ENCODE measurements at places on chromosomes 11 and 22. TPM values are rescaled to one million over a fixed set of nuclear protein-coding genes. Genes with fewer than 3 reads are reported as not detected.

Gene AGBL2
- total RNA-seq: 0.67 TPM

DNA sequence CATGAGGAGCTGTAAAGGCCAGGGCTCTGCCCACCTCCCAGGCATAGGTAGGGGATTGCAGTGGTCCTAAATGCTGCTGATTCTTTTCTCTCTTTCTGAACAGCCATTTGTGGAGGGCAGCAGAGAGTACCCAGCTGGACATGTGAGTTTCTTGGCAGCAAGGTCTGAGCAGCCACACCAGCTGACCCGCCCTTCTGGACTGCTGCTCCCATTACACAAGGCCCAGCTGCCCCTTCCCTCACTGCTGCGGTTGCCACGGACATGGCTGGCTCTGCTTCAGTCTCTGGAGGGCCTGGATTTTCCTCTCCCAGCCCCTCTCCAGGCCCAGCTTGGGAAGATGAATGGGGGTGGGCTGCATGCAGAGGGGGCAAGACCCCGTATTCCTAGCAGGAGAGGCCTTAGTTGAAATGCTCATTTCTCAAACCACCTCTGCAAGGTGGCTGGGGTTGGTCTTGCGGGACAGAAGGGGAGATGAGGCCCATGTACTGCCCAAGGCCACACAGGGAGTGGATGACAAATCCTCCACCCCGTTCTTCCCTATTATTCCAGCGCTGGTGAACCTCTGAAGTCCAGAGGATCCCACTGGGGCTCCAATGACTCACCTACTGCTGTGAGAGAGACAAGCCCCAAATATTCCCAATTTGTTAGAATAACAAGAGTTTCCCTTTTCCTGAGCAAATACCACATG is 4.6 kb downstream of the LGALS12 start:
- no peak overlapping the region for H3K4me3 ChIP-seq
- no peaks in the 10 kb centered on the region for H3K4me1 ChIP-seq
- H3K27me3 ChIP-seq: peaks cover 5% of the 10 kb centered on the region
- DNase-seq: no peak
- H3K27ac ChIP-seq: no peak overlapping the region

- no peaks in the 10 kb centered on the region for H3K27me3 ChIP-seq
- DNase-seq: no peak
- no peak overlapping the region for H3K4me3 ChIP-seq
- peaks cover 13% of the 10 kb centered on the region for H3K4me1 ChIP-seq
These were observed 43.1 kb upstream of the EED start for GRCh38 chr11:86201371-86201884.

DNA sequence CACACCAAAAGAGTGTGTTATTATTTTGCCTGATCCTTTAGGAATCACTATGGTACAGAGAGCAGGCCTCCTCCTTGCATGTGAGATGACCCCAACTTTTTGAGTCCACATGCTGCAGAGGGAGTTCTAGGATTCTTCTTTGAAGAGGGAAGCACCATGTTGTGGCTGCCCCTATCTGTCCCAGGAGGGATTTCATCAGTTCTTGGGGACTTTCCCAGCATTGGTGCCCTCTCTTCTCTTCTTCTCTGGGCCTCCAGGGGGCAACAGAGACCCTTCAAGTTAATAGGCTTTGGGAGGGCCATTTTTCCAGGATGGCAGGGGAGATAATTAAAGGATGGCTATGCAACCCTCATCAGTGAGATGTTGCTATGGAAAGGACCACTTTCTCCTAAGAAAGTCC is 3.6 kb downstream of the MMP1 start:
- H3K4me1 ChIP-seq: no peaks in the 10 kb centered on the region
- H3K36me3 ChIP-seq: no peaks in the 10 kb centered on the region
- H3K27ac ChIP-seq: no peak overlapping the region
- peak; percentile 44 for DNase-seq
- H3K27me3 ChIP-seq: peaks cover 4% of the 10 kb centered on the region
- H3K4me3 ChIP-seq: no peak overlapping the region

GRCh38 chr11:20444535-20444934 is 57.0 kb downstream of the PRMT3 start:
- no peaks in the 10 kb centered on the region for H3K27me3 ChIP-seq
- no peak overlapping the region for H3K27ac ChIP-seq
- DNase-seq: no peak
- H3K4me3 ChIP-seq: no peak overlapping the region
- peaks cover 9% of the 10 kb centered on the region for H3K4me1 ChIP-seq

DNA sequence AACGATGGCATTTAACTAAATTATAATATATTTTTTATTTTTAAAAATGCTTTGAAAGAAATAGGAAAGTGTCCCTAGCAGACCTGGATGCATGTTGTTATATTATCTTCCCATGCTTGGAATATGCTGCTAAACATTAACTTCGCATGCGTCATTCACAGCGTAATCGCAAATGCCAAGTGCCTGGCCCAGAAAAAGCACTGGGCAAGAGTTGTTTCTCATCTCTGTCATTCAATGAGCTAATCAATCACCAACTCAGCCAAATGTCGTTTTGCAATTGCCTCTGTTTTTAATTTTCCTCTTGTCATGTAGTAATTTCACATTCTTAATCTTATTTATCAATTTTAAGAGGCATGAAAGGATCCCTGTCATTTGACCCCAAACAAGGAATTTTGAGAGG is 1421.9 kb downstream of the BRD1 start:
- no peak overlapping the region for H3K27ac ChIP-seq
- no peaks in the 10 kb centered on the region for H3K4me1 ChIP-seq
- no peak overlapping the region for H3K4me3 ChIP-seq

- no peak for DNase-seq
- peaks cover 47% of the 10 kb centered on the region for H3K4me1 ChIP-seq
- no peak overlapping the region for H3K27ac ChIP-seq
- no peaks in the 10 kb centered on the region for H3K27me3 ChIP-seq
- H3K36me3 ChIP-seq: no peaks in the 10 kb centered on the region
- H3K4me3 ChIP-seq: no peak overlapping the region
These were observed 340.0 kb downstream of the LARGE1 start for GRCh38 chr22:33580310-33580709.

Gene PDE3B
- 19.6 TPM for total RNA-seq

DNA sequence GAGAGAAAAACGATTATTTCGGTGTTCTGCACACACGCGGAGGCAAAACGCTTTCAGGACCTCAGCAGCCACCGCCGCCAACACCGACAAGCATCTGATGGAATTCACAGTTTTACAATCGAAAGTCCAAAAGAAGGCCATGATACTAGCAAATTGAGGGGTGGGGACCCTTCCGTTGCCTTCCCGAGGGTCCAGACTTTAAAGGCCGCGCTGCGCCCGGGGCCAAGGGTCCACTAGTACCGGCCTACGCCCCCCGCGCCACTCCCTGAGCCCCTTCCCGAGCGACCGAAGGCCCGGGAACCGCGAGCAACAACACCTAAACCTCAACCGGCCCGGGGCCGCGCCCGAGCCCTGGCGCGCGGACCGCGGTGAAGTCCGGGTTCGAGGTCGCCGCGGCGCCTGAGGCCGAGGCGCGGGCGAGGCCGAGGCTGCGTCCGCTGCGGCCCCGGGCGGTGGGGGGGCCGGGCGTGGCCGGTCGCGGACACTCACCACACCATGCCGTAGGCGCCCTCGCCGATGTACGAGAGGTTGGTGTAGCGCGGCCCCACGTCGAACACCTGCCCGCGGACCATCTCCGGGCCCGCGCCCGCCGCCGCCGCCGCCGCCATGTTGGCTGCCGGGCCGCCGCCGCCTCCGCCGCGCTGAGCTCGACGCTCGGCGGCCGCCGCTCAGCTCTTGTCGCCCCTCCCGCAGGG is 465 bp downstream of the MAPK1 start:
- no peak for DNase-seq
- H3K27me3 ChIP-seq: no peaks in the 10 kb centered on the region
- peaks cover 44% of the 10 kb centered on the region for H3K4me1 ChIP-seq
- peak overlapping the region; percentile 88 for H3K4me3 ChIP-seq

Gene OR10A2
- total RNA-seq: not detected

DNA sequence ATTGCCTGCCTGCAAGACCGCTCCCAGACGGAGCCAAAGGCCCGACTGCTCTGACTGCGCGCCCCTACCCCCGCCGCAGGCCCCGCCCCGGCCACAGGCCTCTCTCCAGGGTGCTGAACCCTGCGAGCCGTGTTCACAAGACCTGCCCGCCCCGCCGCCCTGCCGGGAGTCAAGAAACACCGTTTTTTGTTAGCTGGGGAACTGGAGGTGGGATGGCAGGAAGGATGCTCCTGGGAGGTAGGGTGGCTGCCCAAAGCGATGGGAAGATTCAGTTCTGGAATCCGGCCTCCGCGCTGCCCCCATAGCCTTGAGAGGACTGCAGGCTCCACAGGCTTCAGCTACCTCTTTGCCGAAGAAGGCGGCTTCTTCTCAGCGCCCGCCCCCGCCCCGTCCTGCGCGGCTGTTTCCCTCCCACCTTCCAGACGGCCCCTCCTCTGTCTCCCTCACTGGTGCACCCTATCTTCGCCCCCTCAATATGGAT is 2.7 kb upstream of the PDE2A start:
- no peak overlapping the region for H3K27ac ChIP-seq
- peak; percentile 15 for DNase-seq
- H3K4me1 ChIP-seq: no peaks in the 10 kb centered on the region
- H3K4me3 ChIP-seq: no peak overlapping the region
- peaks cover 2% of the 10 kb centered on the region for H3K27me3 ChIP-seq

GRCh38 chr11:125036933-125037332 is 26.2 kb upstream of the SLC37A2 start:
- no peak overlapping the region for H3K4me3 ChIP-seq
- H3K36me3 ChIP-seq: 0 out of 3 replicates have a peak, but pooled peaks cover 3% of the 10 kb centered on the region
- H3K4me1 ChIP-seq: no peaks in the 10 kb centered on the region
- H3K27ac ChIP-seq: no peak overlapping the region

GRCh38 chr22:46699091-46699490 is 39.0 kb downstream of the CERK start:
- H3K4me1 ChIP-seq: no peaks in the 10 kb centered on the region
- no peaks in the 10 kb centered on the region for H3K27me3 ChIP-seq
- H3K27ac ChIP-seq: no peak overlapping the region
- H3K4me3 ChIP-seq: no peak overlapping the region

DNA sequence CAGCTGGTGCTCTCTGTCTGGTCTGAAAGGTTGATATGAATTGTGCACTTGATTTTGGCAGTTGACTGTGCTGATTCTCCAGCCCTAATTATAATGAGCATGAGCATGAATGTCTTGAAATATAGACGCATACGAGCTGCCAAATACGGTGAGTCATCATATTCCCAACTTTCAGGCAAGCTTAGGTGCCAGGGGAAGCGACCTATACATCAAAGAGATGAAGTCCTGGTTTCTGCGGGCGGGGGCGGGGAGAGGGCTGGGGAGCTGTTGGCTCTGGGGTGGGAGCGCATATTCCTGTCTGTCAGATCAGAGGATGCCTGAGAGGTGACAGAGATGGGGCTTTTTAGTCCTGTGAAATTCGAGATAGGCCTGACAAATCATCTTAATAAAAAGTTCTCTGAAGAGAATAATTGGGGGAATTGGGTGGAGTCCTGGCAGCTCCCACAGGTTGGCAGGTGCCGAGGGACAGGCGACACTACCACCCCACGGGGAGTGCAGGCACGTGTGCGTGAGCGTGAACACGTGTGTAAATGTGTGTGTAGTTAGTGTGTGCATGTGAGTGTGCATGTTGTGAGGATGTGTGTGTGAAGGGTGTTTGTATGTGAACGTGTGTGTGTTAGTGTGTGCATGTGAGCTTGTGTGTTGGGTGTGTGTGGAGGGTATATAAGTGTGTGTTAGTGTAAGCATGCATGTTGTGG is 865.3 kb downstream of the TBC1D22A start:
- H3K4me3 ChIP-seq: no peak overlapping the region
- no peaks in the 10 kb centered on the region for H3K4me1 ChIP-seq
- no peak for DNase-seq
- no peaks in the 10 kb centered on the region for H3K36me3 ChIP-seq

Gene IL17RA
- total RNA-seq: 2.5 TPM

GRCh38 chr11:62140304-62141110 is 16.7 kb downstream of the INCENP start:
- H3K36me3 ChIP-seq: peaks cover 72% of the 10 kb centered on the region
- no peak for DNase-seq
- H3K4me3 ChIP-seq: no peak overlapping the region
- no peak overlapping the region for H3K27ac ChIP-seq
- H3K4me1 ChIP-seq: no peaks in the 10 kb centered on the region
- no peaks in the 10 kb centered on the region for H3K27me3 ChIP-seq

DNA sequence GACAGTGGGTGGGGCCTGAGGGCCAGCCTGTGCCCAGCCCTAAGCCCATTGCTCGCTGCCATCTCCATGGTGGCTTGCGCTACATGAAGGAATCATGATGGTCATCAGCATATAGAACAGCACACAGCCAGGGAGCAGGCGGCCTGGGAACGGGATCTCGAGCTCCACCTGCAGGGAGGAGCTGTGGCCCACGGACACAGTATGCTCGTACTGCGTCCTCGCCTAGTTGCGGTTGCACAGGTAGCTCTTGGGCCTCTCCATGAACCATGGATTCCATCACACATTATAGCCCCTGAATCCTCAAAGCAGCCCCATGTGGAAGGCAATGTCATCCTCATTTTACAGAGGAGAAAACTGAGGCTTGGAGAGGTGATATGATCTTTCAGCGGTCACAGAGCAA is 15.1 kb downstream of the SEC14L4 start:
- H3K27ac ChIP-seq: no peak overlapping the region
- H3K4me3 ChIP-seq: no peak overlapping the region
- DNase-seq: peak; percentile 16
- H3K4me1 ChIP-seq: no peaks in the 10 kb centered on the region

- H3K27ac ChIP-seq: no peak overlapping the region
- no peaks in the 10 kb centered on the region for H3K36me3 ChIP-seq
- H3K4me3 ChIP-seq: no peak overlapping the region
- DNase-seq: peak; percentile 10
- H3K27me3 ChIP-seq: no peaks in the 10 kb centered on the region
These were observed 92.9 kb downstream of the DYNC2H1 start for GRCh38 chr11:103202048-103202651.

GRCh38 chr11:96778272-96778671 is 388.5 kb downstream of the JRKL start:
- no peaks in the 10 kb centered on the region for H3K4me1 ChIP-seq
- H3K27me3 ChIP-seq: no peaks in the 10 kb centered on the region
- H3K4me3 ChIP-seq: no peak overlapping the region
- H3K36me3 ChIP-seq: no peaks in the 10 kb centered on the region
- H3K27ac ChIP-seq: no peak overlapping the region

Gene TEX54
- total RNA-seq: not detected

GRCh38 chr11:36002196-36002595 is 58.3 kb downstream of the LDLRAD3 start:
- no peaks in the 10 kb centered on the region for H3K36me3 ChIP-seq
- no peak overlapping the region for H3K27ac ChIP-seq
- H3K27me3 ChIP-seq: no peaks in the 10 kb centered on the region
- H3K4me3 ChIP-seq: no peak overlapping the region
- no peaks in the 10 kb centered on the region for H3K4me1 ChIP-seq
- DNase-seq: no peak

GRCh38 chr11:35815556-35816315 is 128.1 kb upstream of the LDLRAD3 start:
- peaks cover 13% of the 10 kb centered on the region for H3K4me1 ChIP-seq
- H3K36me3 ChIP-seq: no peaks in the 10 kb centered on the region
- H3K27ac ChIP-seq: no peak overlapping the region
- DNase-seq: no peak
- no peaks in the 10 kb centered on the region for H3K27me3 ChIP-seq
- no peak overlapping the region for H3K4me3 ChIP-seq

GRCh38 chr11:93663021-93663420 is 1.5 kb downstream of the CEP295 start:
- H3K4me3 ChIP-seq: no peak overlapping the region
- H3K36me3 ChIP-seq: no peaks in the 10 kb centered on the region

All from HepG2 (cell line).